ENCODE measurements at places on chromosomes 2 and 18.

DNA sequence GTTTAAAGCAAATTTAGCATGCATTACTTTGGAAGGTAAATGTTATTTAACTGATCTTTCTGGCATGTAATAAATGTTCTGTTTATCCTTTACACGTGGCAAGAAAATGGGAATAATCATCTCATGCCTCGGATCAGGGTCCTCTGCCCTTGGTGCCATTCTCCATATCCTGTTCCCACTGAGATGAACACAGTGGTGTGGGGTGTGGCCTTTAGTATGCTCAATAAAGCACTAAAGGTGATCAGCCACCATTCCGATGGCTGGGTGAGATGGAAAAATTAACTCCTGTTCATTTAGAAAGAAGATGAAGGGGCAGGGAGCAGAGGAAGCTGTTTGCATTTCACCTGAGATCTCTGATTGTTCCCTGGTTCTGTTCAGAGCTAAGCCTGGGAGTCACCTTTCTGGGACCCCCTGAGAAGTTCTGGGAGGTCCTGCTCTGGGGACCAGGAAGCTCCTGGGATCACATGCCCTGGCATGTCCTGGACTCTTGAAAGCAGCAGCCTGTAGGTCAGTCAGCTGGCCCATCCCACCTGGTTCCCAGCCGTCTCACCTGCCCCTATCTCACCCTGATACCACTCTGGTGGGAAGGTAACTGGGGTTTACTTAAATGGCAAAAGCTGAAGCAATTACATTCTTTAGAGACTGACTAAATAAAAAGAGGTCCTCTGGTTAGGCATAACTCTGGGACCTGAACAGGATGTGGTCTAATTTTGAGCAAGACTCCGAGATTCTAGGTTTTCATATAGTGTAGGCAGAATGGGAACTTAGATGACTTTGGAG, 288.9 kb upstream of the EPAS1 start:
- no peak for DNase-seq

- DNase-seq = no peak
Measured at GRCh38 chr2:82411071-82411470, 2048.0 kb downstream of the SUCLG1 start.

DNA sequence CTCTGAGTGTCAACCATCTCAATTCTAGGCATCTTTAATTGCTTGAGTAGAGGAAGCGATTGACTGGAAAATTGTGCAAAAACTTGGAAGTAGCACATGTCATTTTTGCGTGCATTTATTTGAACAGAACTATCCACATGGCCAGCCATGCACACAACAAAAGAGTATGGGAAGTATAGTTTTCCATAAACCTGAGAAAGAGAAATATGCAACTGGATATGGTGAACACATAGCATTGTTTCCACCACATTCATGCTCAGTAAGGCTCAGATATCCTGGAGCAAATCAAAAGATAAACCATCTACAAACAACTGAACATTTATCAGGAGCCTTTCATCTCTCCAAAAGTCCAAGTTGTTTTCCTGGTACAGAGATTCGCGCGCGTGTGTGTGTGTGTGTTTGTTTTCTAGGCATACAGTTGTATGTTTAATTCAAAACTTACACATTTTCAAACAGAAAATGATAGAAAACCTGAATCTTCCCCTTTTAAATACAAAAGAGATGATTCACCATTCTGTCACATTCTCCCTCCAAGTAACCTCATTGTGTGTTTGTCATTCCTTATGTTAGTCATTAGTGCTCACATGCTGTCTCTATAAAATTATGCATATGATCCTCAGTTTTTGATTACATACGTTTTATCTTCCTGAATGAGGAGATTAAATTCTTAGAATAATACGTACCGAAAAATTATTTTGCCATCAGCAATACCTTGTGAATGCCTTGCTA, 780.4 kb upstream of the NRXN1 start:
- no peak for DNase-seq

GRCh38 chr18:23302851-23303527, 150.1 kb upstream of the RIOK3 start:
- no peak for DNase-seq

GRCh38 chr18:42954887-42955286, 160.6 kb downstream of the RIT2 start:
- no peak for DNase-seq

DNA sequence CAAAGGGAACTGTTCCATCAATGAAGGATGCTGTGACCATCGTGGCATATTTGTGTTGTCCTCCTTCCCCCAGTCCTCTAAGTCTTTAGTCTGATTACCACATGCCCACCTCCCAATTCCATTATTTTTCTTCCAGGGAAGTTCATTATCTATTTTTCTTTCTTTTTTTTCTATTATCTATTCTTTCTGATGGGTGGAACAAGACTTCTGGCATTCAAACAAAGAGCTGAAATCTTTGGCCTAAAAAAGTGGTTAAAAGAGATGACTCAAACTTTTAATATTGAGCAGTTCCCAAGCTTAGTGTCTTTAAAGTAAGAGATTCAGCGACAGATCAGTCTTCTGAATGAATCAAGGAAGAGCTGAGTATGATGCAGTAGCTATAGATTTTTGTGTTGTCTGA, 66.6 kb downstream of the DIS3L2 start:
- DNase-seq = no peak

DNA sequence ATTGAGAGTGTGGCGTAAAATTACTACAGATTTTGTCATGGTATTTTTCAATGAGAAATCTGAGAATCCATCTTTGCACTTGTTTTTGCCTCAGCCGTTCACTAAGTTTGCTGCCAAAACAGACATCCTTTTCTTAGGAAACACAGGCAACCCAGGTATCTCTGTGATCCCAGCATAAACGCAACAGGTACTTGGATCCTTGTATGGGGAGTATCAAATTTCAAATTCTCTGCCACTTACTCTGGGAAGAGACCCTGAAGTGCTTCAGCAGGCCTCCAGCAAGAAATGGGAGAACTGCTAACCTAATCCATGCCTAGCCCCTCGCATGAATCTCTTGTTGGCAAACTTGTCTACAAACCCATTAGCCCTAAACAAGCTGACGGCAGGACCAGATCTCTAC, 83.1 kb downstream of the BCL11A start:
- DNase-seq = no peak

DNA sequence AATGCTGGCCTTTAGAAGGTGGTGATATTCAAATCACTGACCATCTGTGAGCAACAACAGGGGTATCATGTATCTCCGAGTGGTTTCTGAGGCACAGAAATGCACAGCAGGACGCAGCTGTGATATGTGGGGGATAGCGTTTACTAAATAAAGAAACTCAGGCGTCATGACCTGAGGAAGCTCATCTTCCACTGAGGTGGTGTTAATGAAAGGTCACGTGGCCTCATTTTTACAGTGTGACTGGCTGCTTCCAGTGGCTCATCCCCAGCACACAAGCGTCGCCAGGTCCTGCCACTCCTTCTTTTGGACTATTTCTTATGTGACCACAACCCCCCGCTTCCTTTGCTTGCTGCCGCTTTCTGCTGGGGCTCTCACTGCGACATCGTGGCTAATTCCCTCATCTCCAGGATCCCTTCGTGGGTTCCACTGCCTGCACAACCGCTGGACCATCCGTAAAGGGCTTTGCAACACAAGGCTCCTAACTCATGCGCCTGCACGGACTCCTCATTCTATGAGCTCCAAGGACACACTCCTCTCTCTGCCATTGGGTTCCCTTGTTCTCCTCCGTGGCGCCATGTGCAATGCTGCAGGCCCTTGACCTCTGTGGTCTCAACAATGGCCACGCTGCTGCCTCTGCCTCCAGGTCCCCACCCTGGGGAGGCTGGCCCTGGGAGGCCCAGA, 109.3 kb downstream of the MBP start:
- no peak for DNase-seq

- no peak for DNase-seq
Measured at GRCh38 chr2:214503568-214503967, 92.7 kb downstream of the VWC2L start.

DNA sequence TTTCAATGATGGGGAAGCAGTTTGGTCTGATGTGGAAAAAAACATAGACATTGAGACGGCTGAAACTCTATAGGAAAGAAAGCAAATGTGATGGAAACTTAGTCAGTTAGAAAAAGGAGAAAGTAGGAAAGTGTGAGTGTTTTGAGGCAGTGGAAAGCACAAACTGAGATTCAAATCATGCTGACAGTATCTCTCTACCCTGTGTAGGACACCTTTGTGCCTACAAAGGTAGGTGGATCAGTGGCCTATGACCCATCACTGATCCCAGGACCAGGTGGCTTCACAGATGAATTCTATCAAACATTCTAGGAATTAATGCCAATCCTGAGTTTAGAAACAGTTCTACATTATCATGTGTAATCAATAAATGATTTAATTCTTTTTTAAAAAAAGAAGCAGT, 57.1 kb downstream of the CD226 start:
- DNase-seq = no peak

- no peak for DNase-seq
Measured at GRCh38 chr18:6878556-6879297, 149.2 kb downstream of the ARHGAP28 start.

DNA sequence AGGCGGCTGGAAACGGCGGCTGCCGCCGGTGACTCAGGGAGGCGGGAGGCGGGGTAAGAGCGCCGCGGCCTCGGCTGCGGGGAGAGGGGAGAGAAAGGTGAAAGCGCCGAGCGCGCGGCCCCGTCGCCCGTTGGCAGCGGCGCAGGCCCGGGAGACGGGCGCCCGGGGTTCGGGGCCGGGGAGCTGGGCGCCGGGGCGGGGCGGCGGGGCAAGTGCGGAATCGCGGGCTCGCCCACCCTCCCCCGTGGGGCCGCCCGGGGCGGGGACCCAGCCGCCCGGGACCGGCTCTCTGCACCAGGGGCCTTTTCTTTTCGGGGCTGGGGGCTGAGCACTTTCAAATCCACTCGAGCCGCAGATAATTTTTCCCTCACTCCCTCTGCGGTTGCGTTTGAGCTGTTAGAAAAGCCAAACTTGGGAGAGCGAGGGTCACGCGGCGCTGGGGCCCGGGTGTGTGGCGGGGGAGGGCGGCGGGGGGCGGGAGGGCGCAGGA, 266 bp downstream of the KDM3A start:
- DNase-seq = no peak

- no peak for DNase-seq
Measured at GRCh38 chr2:229118927-229119326, 152.2 kb downstream of the PID1 start.

DNA sequence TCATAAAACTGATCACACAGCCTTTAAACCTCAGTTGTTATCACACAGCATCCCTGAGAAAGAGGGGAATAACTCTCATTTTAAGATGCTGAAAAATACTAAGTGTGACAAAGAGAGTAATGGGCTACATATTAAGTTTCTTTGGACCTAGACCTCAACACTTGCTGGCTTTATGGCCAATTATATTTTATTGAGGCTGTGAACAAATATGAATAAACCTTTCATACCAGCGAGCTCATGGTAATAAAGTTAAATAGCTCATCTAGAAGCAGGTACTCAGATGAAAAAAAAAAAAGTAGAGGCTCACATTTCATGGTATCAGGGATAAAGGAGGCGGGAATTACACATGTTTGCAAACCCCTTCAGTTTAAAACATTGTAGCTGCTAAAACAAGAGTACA, 75.7 kb downstream of the DOCK10 start:
- DNase-seq = no peak

GRCh38 chr2:96147593-96148201, 2.5 kb upstream of the DUSP2 start:
- no peak for DNase-seq

DNA sequence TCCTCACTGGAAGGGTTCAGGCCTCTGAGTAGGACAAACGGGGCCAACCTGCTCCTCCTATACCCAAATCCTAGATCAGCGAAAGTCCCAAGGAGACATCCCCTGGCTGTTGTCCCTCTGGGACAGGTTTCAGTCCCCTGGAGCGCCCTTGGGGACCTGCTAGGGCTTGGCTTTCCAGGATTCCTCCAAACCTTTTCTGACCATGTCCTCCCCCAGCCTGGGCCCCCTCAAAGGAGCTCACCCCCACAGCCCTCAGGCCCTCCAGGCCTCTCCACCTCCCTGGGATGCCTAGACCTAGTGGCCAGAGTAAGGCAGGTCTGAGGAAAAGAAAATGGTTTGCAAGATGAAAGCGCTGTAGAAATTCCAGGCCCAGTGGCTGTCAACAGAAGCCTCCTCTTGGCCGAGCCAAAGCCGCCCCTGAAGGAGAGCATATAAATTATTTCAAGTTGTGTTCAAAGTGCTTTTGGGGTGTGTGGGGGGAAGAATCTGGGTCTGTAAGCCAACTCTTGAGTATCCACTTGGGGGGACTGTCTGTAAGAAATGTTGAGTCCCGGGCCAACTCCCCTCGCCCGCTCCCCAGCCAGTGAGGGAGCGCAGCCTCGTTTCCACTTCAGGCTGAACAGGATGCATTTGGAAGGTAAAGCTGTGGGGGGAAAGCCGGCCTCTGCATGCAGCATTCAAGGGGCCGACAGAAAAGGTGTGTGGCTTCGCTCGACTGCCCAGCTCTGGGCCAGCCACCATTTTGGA, 158.6 kb downstream of the DYSF start:
- no peak for DNase-seq

DNA sequence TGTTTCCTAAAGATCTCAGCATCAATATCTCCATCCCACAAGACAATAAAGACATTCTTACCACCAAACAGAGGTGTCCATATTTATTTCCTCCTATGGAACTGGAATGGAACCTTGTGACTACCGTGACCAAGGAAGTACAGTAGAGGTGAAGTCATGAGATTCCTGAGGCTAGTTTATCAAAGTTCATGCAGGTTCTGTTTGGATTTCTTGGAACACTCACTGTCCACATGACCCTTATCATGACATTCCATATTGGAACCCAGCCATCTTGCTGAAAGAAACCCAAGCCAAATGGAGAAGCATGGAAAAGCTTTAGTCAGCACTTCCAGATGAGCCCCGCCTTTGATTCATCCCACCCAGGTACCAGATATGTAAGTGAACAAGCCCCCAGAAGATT, 516.0 kb upstream of the POU3F3 start:
- DNase-seq = no peak

GRCh38 chr18:79588636-79589481, 90.7 kb upstream of the CTDP1 start:
- no peak for DNase-seq

- no peak for DNase-seq
Measured at GRCh38 chr2:71796174-71796593, 342.8 kb downstream of the DYSF start.

DNA sequence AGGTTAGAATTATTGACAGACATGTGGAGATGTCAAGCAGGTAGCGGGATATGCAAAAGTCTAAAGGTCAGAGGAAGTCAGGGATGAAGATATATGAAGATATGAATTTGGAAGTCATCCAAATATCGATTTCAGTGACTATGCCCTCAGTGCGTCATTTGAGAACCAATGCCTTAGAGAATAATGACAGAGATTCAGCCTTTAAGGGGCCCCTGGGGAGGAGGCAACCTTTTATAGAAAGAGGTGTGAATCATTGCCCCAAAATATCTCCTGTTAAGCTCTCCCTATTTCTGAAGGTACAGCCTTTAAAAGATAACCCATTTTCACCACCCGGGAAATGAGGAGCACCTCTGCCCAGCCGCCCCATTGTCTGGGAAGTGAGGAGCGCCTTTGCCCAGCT, 223.4 kb downstream of the NCKAP5 start:
- no peak for DNase-seq

GRCh38 chr18:42574871-42575270, 540.6 kb downstream of the RIT2 start:
- no peak for DNase-seq

Measured in cortex of kidney (tissue), 1 donor.